ENCODE measurements at places on chromosomes 1 and 21. TPM values are rescaled to one million over a fixed set of nuclear protein-coding genes. Genes with fewer than 3 reads are reported as not detected.
A peak's percentile ranks its signal among the peaks of the same experiment; 100 is the strongest.

FHAD1 gene
- 0.55 TPM for total RNA-seq

IGSF9 gene
- not detected for total RNA-seq

TSTD1 gene
- 63.3 TPM for total RNA-seq

PCSK9 gene
- not detected for total RNA-seq

CFAP74 gene
- total RNA-seq = not detected

LCE6A gene
- not detected for total RNA-seq

- no peak for DNase-seq
Observed at GRCh38 chr21:38911484-38912101, 105.9 kb downstream of the ETS2 start.

DNA sequence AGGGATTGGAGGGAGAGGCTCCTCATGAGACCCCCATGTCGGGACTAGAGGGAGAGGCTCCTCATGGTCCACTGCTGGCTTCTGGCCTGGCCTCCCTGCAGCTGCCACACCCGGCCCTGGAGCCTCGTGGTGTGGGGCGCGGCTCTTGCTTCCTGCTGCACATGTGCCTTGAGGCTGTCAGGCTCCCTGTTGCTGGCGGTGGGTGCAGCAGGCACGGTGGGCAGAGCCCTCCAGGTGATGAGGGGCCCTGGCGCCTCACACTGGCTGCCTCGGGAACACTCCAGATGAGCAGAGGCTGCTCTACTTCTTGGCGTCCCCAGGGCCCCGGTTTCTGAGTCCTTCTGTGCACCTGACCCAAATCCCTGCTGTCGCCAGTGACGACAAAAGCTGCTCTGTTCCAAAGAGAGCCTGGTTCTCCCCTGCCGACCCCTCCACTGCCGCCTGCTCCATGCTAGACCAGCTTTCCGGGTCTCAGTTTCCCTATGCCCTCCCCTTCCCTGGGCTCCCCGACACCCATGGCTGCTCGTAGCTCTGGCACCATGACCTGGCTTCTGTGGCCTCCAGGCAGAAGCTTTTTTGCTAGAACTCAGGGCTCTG is 9.7 kb upstream of the ATAD3B start:
- no peak for DNase-seq

DNA sequence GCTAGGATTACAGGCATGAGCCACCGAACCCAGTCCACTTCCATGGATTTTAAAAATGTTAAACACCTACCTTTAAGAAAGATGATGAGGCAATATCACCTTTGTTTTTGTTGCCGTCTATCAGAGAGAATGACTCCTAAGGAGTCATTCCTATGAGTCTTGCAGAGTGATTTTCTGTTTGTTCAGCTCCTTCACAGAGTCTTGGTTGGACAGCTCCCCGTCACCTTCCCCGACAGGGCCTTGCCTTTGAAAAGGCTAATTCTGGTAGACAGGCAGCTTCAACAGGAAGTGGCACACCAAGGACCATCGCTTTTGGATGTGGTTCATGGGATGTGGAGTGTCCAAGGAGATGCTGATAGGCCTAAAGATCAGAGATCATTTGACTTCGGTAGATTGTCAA is 17.5 kb downstream of the ZBTB18 start:
- DNase-seq = no peak

GRCh38 chr1:236851871-236852270 is 56.8 kb downstream of the MTR start:
- DNase-seq = no peak

- no peak for DNase-seq
Observed at GRCh38 chr1:1907098-1907736, 7.8 kb upstream of the CALML6 start.

GRCh38 chr1:27572019-27572678 is 31.8 kb downstream of the AHDC1 start:
- no peak for DNase-seq

GRCh38 chr21:43731476-43731875 is 12.5 kb downstream of the PDXK start:
- no peak for DNase-seq

DNA sequence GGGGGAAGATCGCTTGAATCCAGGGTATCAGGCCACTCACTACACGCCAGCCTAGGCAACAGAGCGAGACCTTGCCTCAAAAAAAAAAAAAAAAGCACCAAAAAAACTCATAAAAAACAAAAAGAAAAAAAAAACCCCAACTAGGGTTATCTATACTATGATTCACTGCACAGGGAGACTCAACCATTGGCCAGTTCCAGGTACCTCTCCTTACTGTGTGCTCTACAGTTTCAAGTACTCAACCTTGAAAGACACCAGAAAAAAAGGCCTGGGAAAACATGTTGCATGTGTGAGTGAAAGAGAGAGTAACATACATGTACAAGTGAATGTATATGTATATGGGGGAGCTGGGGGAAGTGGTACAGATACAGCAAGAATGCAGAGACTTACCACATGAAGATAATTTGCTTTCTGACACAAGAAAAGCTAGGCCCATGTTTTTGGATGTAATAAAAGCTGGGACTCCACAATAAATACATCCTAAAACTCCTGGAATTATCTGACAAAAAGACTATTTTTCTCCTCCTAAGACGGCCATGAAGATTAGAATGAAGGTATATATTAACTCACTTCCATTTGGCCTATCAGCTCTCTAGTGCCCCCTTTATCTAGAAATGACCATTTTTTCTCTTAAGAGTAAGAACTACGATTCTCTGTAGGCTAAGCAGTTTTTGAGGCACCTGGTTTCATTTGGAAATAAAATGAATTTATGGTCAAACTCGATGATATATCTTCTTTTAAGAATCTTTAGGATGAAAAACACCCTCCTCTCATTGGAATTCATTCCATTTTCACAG is 52.2 kb downstream of the SLC27A3 start:
- no peak for DNase-seq

- no peak for DNase-seq
Observed at GRCh38 chr1:96519851-96520578, 201.6 kb upstream of the PTBP2 start.

- DNase-seq = peak; percentile 92
Observed at GRCh38 chr1:101238681-101239094, 1.9 kb downstream of the S1PR1 start.

- no peak for DNase-seq
Observed at GRCh38 chr1:201346987-201347386, 30.5 kb downstream of the TNNT2 start.

DNA sequence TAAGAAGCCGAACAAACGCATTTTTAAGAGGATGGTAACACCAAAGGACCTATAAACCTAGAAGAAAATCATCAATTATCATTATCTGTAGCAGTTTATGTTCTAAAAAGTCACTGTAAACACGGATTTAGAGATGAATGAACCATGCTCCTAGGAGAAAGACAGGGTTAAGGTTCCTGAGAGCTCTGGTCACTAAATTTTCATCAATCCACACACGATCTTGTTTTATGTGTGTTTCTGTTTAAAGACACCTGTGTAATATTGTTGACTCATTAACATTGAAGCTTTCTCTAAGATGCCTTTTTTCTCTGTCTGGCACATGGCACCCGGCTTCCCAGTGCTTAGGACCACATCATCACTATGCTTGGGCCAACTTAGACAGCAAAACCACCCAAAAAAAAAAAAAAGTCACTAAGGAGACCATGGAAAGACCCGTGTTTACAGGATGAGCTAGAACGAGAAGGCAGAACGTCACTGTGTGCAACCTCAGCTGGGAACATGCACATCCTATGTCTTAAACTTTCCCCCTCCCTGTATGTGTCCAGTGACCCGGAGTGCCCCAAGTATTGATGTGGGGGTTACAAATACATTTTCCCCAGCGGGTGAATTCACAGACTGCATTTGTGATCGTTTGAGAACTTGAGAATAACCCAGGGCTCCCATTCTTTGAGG is 55.8 kb upstream of the PDE9A start:
- no peak for DNase-seq
